ENCODE measurements at places on chromosomes 7 and 10.

- no peak for DNase-seq
Measured at GRCh38 chr7:129055294-129055816, 444 bp upstream of the TNPO3 start.

DNA sequence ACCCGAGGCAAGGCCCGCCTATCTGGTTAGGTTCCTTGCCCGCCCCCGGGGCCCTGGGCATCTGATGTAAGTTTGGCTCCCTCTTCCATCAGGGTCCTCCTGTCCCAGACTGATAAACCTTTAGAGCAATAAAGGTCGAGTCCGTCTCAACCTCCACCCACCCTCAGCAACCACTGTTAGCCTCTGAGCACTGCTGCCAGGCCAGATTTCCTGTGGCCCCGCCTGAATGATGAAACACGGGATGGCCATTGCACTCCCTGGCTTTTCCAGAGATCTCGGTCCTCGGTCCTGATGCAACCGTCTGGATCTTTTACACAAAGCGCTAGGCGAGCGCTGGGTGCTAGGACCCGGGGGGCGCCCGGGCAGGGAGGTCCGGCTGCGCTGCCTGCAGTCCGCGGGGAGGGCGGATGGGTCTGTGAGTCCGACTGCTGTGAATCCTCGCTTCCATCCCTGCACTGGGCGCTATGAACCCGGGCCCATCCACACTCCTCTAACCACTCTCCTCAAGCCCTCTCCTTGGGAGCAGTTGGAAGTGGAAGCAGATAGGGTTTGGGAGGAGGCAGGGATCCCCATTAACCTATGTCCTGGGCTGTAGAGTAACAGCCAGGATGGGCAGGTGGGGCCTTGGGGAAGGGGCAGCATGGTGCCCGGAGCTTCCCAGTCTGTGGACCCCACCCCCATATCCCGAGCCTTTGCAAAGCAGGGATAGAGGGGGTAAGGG, 875 bp upstream of the DDIT4 start:
- DNase-seq = no peak

DNA sequence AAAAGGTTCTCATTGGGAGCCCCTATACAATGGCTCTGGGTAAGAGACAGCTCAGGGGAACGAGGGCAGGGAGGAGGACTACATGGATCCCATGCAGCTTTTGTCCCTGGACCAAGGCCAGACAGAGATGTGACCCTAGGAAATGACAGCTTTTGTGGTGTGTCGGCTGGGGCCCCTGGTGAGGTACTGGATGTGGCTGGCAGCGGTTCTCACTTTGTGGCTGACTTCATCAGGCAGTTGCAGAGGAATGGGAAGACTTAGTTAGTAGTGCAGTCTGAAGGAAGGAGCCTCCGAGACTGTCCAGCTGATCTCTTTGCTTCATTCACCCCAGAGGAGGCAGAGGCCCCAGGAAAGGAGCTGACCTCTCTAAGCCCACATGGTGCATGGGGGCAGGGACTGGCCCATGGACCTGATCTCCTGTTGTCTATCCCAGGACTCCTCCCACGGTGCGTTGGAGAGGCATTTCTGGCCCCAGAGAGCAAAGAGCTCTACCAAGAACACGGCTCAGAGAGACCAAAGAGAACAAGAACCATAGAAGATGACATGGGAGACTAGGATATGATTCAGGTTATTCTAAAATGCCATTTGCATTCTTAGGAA, 202.9 kb downstream of the RPS24 start:
- DNase-seq = no peak

DNA sequence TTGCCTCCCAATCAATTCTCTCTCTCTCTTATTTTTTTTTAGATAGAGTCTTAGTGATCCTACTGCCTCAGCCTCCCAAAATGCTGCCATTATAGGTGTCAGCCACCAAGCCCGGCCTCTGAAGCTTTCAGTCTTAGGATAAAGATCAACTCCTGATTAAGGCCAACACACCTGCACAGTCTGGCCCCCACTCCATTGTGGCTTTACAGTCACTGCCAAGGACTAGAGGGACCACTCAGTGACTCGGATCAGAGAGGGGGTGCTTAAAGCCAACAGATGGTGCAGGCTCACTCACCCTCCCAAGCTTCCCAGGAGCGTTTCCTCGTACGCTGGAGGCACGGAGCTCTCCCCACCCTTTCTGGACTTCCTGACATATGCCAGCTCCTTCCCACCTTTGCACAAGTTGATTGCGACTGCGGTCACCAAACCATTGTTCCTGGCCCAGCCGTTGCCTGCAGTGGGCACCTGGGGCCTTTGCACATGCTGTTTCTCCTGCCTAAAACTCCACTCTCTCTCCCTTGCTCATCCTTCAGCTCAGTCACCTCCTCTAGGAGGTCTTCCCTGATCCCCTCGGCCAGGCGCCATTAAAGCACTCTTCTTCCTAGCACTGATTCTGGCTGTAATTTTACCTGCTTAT, 1.7 kb upstream of the CDH23 start:
- no peak for DNase-seq

- DNase-seq = no peak
Measured at GRCh38 chr10:86254081-86254480, 112.5 kb downstream of the GRID1 start.

- DNase-seq = no peak
Measured at GRCh38 chr10:44925811-44926750, 14.9 kb downstream of the TMEM72 start.

All from epithelial cell of proximal tubule (primary cell).